AG08396 (cell line): ENCODE measurements at places on chromosomes 4 and X.

GRCh38 chr4:136302566-136302965 lies 1229.7 kb downstream of the PCDH18 start:
- no peak for DNase-seq

DNA sequence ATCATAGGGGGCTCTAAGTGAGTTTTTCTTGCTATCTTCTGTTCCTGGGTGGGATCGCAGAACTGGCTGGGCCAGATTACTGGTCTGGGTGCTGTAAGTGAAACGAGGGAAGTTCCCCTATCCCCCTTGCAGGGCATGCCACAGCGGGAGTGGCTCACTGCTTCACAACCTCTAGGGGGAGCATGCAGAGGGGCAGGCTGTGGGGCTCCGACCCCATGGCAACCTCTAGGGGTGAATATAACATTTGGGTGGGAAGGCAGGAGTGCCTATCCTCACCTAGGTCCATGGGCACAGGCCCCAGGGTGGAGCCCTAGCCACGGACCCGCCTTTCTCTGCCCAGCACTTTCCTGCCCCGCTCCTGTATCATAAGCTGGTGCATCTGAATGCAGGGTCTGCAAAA lies 1.7 kb upstream of the RRAGB start:
- no peak for DNase-seq

DNA sequence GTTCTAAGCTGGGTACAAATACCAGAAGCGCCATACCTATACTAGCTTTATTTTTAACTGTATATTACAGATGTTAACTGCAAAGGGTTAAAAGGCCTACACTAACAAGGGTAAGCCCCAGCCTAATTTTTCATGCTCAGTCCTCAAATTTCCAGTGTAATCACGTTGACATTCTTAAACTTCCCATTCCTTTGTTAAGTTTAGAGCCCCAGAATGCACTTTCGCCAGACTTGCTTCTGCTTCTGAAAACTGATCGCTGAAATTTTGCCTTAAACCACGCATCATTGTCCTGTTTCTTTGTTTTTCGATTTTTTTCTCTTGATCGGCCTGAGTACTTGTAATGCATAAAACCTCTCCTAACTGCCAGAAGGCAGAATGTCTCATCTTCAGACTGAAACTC lies 2141.9 kb upstream of the AGA start:
- no peak for DNase-seq

DNA sequence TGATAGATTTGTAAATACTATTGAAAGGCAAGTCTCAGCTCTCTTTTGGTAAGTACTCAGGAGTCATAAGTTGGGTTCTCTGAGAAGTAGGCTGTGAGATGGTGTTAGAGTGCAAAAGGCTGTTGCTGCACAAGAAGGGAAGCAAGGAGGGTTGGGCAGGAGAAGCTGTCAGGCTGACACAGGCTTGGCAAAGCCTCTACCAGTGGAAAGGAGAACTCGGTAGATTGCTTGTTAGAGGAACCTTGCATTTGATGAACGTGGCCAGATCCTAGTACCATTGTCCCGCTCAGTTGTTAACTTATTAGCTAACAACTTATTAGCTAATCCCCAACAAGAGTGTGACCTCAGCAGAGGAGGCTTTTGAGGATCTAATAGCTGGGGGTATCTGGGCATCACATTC lies 449.3 kb upstream of the BOD1L1 start:
- DNase-seq: no peak

DNA sequence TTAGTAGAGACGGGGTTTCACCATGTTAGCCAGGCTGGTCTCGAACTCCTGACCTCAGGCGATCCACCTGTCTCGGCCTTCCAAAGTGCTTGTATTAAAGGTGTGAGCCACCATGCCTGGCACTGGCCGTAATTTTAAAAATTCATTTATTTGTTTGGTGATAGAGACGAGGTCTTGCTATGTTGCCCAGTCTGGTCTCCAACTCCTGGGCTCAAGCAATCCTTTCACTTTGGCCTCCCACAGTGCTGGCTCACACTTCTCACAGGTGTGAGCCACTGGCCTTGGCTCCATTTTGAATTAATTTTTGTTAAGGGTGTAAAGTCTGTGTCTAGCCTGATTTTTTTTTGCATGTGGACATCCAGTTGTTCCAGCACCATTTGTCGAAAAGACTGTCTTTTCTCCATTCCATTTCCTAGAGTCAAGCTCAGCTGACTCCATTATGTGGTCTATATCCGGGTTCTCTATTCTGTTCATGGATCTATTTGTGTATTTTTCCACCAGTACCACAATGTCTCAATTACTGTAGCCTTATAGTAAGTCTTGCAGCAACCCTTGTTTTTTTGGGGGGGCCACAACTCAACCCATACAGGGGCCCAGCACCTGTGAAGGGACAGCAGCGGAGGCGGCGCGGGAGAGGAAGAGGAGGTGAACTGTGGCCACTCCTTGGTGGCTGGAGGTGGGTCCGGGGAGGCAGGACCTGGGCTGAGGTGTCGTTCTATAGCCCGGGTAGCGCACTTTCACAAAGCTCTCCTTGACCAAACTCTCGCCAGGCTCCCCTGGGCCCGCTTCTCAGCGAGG lies 1.5 kb upstream of the NSD2 start:
- DNase-seq: no peak

DNA sequence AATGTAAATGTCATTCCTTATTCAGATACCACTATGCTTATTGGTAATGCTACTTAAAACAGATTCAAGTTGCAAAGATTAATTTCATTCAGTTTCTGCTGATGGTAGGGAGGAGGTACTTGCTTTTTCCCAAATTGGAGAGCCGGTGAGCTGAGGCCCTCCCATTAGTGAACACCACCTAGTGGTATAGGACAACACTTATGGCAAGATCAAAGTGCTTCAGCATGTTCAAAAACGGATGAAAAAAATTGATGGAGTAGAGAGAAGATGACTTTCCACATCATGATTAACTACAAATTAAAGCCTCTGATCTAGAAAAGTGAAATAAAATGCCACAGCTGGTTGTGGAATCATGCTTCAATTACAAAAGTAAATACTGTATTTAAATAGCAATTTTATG lies 112.9 kb downstream of the MBNL3 start:
- peak; percentile 4 for DNase-seq

DNA sequence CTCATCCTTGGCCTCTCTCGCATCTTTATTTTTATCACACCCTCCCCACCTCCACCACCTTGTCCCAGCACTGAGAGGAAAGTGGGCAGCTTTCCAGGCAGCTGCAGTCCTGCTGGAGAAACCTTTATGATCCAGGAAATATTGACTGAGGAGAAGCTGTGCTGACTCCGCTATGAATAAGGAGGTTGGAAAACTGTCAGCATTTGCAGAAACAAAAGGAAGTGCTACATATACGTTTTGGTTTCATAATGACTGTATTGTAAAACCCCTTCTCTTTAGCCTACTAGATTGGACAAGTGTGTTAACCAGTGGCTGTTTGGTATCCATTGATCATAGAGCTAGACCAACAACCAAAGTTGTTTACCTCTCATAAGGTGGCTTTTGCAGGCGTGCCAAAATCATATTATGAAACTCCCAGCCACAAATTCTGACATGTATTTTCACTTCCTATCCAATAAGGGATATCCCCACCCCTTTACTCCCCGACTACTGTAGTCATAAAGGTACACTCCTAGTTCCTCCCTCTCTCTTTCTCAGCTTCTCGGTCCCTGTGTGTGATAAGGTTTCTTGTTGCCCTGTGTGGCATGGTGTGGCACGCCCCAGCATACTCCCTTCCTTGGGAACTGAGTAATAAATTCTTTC lies 88.4 kb downstream of the GPR143 start:
- no peak for DNase-seq

GRCh38 chr4:85362550-85362949 lies 112.4 kb upstream of the ARHGAP24 start:
- DNase-seq: no peak

DNA sequence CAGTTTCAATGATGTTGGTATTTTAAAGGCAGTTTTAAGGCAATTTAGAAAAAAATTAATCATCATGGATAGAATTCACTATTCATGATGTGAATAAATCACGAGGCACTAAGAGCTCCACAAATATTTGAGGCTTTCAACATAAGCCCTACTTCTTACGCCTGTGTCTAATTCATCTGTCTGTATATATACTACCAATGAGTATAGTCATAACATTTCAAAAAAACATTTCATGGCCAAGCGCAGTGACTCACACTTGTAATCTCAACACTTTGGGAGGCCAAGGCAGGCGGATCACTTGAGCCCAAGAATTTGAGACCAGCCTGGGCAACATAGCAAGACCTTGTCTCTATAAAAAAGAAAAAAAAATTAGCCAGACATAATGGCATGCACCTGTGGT lies 56.5 kb downstream of the FBXL5 start:
- DNase-seq: peak; percentile 6

DNA sequence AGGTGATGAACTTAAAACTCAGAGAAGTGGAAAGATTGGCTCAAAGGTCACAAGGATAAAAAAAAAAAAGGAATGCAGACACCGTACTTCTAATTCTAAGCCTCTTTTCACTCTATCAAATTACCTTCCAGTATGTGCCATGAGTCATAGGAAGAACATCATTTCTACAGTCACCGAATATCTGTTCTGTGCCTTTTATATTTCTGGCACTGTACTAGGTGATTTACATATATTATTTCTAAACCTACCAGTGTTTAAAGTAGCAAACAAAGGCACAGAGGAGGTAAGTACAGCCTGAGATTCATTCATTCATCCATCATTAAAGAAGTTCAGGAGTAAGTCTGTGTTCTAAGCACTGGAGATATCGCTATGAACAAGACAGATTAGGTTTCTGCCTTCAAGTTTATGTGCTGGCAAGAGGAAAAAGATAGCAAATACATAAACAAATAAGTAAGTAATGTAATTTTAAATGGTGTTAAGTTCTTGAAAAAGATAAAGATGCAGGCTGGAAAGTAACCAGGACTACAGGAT lies 65.3 kb downstream of the PALLD start:
- DNase-seq: no peak

DNA sequence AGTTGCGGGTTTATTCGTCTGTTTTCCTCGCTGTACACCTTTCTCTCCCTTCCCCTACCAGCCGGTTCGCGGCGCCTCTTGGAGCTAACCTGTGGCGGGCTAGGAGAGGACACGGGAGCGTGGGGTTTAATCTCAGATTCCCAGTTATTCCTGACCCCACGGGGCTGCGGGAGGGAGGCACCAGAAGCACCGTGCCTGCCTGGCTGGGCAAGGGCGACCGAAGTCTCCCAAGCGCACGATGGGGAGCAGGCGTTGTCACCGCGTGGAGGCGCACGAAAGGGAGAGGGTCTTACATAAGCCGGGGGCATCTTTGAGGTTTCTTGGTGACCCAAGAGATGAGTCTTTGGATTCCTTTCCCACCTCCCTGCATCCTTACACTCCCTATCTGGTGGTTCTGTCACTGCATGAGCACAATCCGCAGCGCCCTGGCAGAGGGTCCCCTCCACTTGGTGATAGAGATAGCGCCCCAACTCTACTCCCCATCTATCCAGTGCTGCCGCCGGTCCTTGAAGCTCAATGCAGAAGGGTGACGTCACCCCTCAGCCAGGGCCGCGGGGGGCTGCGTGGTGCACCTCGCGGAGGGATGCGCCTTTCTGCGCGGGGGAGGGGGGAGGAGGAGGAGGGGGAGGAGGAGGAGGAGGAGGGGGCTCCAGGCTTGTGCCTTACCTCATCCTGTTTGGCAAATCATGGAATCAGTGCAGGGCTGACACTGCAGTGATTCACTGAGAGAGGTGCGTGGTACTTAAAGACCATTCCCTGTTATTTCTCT lies 793 bp downstream of the TSPAN7 start:
- no peak for DNase-seq

DNA sequence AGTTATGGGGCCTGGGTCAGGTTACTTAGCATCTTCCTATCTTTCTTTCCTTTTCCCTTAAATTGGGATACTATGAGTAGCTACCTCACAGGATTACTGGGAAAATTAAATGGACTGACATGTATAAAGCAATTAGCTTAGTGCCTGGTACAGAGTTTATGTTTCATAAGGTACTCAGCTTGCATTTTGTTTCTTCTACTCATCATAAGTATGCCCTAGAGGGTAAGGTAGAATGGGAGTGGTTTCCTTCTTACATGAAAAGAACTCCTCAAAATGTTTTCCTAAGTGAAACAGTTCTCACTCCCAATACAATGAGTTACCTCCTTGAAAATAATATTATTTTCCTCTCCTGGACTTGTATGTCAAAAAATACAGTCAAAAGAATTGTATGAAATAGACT lies 75.7 kb downstream of the NPFFR2 start:
- DNase-seq: no peak

- no peak for DNase-seq
Observed at GRCh38 chr4:189143263-189143952, 797.3 kb upstream of the FRG1 start.

- no peak for DNase-seq
Observed at GRCh38 chr4:15340332-15340731, 87.5 kb upstream of the C1QTNF7 start.

DNA sequence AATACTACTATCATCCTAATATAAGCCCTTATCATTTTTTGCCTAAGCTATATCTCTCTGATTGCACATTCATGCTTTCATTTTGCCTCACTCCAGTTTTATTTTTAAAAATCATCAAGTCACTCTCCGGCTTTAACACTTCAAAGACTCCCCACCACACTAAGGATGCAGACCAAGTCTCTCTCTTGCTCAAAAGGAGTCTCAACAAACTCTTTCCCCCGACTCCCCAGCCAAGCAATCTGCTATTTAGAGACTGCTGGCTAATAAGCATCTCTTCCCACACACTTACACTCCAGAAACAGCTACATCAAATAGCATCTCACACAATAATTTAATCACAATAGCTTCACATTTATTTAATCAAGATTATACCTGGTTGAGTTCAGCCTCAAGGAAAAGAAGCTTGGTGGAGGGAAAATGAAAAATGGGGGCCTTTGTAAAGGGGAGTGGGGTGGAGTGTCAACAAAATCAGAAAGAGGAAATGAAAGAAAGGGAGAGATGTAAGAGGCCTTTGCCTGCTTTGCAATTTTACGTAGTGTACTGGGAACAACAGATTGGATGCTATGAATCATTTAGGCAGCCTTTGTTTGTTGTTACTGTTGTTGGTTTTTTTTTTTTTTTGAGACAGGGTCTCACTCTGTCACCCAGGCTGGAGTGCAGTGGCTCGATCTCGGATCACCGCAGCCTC lies 104.1 kb upstream of the MCF2 start:
- DNase-seq: no peak

DNA sequence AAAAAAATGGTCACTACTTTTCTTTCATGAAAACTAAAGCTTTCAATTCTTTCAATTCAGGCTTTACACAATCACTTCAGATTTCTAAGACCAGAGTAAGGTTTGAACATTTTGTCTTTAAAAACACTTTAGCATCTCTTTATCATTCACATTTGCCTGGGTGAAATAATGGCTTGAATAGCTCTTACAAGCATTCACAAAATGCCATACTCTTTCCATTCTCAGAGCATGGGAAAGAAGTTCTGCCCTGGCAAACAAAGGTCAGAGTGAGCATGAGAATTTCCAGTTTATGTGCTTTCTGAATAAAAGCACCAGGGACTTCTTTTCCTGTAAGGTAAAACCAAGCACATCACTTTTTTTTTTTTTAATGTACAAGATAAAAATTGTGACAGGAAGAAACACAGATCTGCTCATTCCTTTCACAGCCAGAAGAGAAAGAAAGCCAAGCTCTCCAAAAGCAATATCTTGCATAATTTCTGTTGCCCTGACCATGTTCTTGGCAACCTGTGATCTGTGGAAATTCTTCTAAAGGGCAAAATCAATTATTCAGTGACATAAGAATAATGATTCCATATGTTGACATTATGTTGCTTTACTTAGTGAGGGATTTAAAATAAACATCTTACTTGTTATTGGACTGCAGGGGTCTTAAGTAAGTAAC lies 64.8 kb downstream of the CD40LG start:
- DNase-seq: no peak
